ENCODE measurements at places on chromosomes 5 and 9. TPM values are rescaled to one million over a fixed set of nuclear protein-coding genes. Genes with fewer than 3 reads are reported as not detected.

- DNase-seq, result no peak
Measured at GRCh38 chr9:129712634-129713401, 40.0 kb downstream of the PTGES start.

Gene FCN2
- total RNA-seq, result 0.30 TPM

Gene RABGAP1
- 43.1 TPM for total RNA-seq

DNA sequence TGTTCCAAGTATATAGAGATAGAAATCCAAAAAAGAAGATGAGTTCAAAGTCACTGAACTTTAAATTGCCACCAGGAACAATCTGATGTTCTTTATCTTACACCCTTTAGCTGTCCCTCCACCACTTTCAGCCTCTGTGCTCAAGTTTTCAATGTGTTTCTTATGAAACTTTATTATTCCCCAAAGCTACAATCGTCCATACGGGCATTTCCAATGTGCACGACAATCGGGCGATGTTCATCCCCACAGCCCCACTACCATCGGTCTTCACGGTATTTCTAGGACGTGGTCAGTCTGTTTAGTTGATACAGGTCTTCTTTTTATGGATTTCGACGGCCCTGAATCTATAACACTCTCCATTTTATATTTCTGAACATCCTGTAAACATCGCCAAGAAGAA, 238.7 kb upstream of the DAP start:
- DNase-seq, result no peak

DNA sequence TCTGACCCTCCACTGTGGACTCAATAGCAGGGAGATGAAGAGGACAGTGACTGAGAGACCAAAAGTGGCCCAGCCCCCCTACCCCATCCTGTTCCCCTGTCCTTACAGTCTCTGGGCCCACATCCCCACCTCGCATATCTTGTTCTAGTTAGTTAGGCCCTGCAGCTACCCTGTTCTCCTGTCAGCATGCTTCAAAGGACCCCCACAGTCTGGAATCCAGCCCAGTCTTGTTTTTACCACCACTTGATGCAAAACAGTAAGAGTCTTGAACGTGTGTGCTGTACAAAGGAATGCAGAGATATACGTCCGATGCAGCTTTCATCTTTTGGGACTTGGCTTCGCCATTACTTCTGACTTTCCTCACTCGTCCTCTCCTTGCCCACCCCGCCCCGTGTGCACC, 12.2 kb upstream of the POMT1 start:
- DNase-seq, result no peak

- no peak for DNase-seq
Measured at GRCh38 chr9:95055334-95055850, 262.1 kb downstream of the FANCC start.

- DNase-seq, result no peak
Measured at GRCh38 chr9:76316069-76316468, 78.2 kb downstream of the RFK start.
